ENCODE measurements at places on chromosomes 12 and 14. TPM values are rescaled to one million over a fixed set of nuclear protein-coding genes. Genes with fewer than 3 reads are reported as not detected.

The TAS2R43 gene
- 0.51 TPM for total RNA-seq

The DCN gene
- total RNA-seq: not detected

The ITGB7 gene
- 11.4 TPM for total RNA-seq

The SMOC1 gene
- not detected for total RNA-seq

The LRRC23 gene
- 0.61 TPM for total RNA-seq

The KCNA5 gene
- total RNA-seq: not detected

The FOXA1 gene
- 191 TPM for total RNA-seq

The KRT79 gene
- total RNA-seq: not detected

The CD27 gene
- 0.23 TPM for total RNA-seq

The MYRFL gene
- 13.2 TPM for total RNA-seq

The KRT80 gene
- 24.7 TPM for total RNA-seq

The MUCL1 gene
- total RNA-seq: not detected

The EIF4B gene
- total RNA-seq: 417 TPM

The RHEBL1 gene
- 1.4 TPM for total RNA-seq

The SYCP3 gene
- not detected for total RNA-seq

The EMP1 gene
- 40.3 TPM for total RNA-seq

The CPM gene
- not detected for total RNA-seq

The KRT73 gene
- total RNA-seq: not detected

The CLEC1A gene
- not detected for total RNA-seq

The TRMT61A gene
- 50.8 TPM for total RNA-seq

The CLEC2A gene
- not detected for total RNA-seq

The SERPINA1 gene
- 304 TPM for total RNA-seq

The RAB3IP gene
- 31.4 TPM for total RNA-seq

The MSRB3 gene
- 0.05 TPM for total RNA-seq

The SLC5A8 gene
- total RNA-seq: not detected

The IL23A gene
- 0.36 TPM for total RNA-seq

The DEPDC4 gene
- total RNA-seq: 1.1 TPM

The NEDD1 gene
- total RNA-seq: 12.4 TPM

The NPAS3 gene
- not detected for total RNA-seq

The IL22 gene
- not detected for total RNA-seq

The NKX2-1 gene
- total RNA-seq: not detected

The FGF23 gene
- not detected for total RNA-seq

The ADAM21 gene
- total RNA-seq: not detected

The B4GALNT1 gene
- total RNA-seq: 5.8 TPM

The HNF1A gene
- 41.7 TPM for total RNA-seq

All from HT-29 (cell line).